NCI-H1694 treated with DMSO at 0.1 percent for 48 hours (cell line): ENCODE measurements at places on chromosomes 1 and 21.

DNA sequence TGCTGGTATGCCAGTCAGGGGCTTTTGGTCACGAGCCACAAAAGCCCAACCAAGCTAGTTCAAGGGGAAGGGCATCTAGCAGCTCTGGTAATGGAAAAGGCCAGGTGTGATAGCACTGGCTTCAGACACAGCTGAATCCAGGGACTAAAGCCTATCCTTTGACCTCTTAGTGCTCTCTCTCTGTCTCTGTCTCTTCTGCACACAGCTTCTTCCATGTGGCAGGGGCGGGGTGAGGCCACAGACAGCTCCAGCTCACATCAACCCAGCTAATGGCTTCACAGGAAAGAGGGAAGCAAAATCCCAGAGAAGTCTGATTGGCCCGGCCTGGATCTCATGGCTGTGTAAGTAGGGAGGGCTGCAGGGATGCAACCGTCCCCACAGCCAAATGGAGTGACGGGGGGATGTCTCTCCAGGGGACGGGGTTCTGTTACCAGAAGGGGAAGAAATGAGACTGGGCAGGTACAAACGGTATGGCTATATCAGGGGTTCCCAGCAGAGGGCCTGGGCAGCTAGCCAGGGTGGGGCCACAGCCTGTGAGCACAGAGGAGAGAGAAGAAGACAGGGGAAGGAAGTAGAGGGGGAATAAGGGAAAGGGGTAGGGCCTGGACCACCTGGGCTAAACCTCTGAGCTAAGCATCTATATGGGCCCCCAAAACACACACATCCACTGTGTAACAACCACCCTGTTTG lies 42.4 kb downstream of the FBXO2 start:
- no peak for DNase-seq

DNA sequence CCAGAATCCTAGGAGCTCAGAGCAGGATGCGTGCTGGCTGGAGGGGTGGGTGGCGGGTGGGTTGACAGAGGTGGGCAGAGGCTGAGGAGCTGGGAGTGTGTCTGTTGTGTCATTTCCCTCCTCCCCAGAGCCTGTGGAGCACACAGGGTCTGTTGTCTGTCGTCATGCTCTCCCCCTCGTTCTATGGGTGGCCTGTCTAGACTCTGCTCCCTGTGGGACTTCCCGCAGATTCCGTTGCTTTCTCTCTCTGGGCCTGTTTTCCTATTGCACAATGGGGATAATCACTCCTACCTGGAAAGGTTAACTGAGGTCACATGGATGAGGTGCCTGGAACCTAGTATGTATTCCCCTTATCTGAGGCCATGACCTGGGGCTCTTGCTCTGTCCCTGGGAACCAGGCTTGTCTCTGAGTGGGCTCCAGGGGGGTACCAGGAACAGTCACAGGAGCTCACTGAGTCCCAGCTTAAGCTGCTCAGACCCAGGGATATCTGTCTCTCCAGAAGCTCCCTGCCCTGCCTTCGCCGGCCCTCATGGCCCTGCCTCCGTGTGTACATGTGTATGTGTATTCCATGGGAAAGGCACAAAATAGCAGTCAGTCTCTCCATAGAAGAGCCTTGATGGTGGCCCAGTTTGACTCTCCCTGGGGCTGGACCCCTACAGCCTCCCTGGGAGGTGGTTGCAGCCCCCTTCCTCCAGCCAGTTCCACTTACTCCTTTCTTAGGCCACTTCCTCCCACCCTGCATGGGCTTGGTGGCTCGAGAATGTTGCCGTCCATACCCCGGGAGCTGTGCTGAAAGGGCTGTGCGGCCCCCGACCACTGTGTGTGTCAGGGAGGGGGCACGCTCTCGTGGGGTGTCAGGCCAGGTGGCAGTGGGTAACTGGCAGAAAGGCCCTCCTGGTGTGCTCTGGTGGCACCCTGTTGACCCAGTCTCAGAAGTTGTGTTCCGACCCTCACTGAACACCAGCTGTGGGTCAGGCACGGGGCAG lies 17.9 kb downstream of the PTPRF start:
- DNase-seq, result no peak

GRCh38 chr1:100545855-100546254 lies 7.9 kb downstream of the GPR88 start:
- no peak for DNase-seq

GRCh38 chr1:244552336-244552735 lies 91.3 kb downstream of the CATSPERE start:
- no peak for DNase-seq

DNA sequence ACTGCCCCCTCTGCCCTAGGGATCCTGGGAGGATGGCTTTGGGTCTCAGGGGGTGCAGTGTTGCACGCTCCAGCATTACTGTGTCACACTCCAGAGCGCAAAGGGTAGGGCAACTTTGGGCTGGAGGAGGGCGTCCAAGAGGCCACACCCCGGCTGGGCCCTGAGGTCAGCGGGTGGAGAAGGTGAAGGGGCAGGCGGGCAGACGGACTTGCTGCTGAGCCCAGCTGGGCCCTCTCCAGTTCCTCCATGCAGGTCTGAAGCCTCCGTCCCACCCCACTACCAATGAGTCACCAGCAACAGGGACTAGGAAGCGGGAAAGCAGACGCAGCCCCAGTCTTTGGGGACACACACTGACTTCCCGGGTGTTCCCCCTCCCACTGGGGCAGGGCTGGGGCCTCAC lies 116.0 kb downstream of the CASZ1 start:
- DNase-seq, result no peak
